Adrenal gland (tissue), 19 donors: ENCODE measurements at places on chromosomes 6 and 20. TPM values are rescaled to one million over a fixed set of nuclear protein-coding genes. Genes with fewer than 3 reads are reported as not detected.
A peak's percentile ranks its signal among the peaks of the same experiment; 100 is the strongest.

The MYO6 gene
- total RNA-seq, result 20.8 TPM

The ADIG gene
- not detected for total RNA-seq

The GRM1 gene
- 0.06 TPM for total RNA-seq

The SLC2A10 gene
- total RNA-seq, result 8.5 TPM

The HLA-DOB gene
- total RNA-seq, result not detected

The DEFB113 gene
- total RNA-seq, result not detected

The PCK1 gene
- total RNA-seq, result 0.06 TPM

The DLK2 gene
- not detected for total RNA-seq

The RFX6 gene
- total RNA-seq, result 0.27 TPM

The SLC35D3 gene
- total RNA-seq, result 2.2 TPM

DNA sequence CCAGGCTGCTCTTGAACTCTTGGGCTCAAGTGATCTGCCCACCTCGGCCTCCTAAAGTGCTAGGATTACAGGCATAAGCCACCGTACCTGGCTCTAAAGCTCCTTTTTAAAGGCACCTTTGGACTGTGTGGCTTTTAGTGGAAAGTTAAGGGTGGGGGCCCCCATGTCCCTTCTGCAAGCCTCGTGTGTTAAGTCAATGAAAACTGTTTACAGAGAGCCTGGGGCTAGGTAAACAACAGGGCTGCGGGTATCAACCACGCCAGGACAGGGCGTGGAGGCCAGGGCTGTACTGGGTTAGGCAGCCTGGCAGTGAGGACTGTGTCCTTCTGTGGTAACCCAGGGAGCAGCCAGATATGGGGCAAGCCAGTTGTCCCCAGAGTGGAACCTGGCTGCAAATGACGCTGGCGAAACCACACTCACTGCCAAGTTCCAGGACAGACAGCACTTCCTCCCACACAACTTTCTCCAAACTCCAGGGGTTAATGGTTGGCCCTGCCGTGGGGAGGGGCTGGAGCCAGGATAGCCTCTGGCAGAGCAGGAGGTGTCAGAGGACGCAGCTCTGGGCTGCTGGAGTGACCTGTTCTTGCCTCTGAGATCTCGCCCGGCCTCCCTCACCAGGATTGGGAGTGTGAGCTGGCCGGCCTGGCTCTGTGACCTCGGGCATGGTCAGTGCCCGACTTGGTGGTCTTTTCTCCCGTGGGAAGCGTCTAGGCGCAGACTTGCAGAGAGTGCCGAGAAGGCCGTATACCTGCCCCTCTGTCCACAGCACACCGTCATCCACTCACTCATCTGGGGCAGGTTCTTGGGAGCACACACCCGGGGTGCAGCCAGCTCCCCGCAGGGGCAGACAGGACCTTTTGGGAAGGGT lies 3.2 kb downstream of the SLC17A9 start:
- no peak for DNase-seq

- no peak for DNase-seq
These were observed 132.5 kb upstream of the FOXA2 start for GRCh38 chr20:22716821-22717351.

DNA sequence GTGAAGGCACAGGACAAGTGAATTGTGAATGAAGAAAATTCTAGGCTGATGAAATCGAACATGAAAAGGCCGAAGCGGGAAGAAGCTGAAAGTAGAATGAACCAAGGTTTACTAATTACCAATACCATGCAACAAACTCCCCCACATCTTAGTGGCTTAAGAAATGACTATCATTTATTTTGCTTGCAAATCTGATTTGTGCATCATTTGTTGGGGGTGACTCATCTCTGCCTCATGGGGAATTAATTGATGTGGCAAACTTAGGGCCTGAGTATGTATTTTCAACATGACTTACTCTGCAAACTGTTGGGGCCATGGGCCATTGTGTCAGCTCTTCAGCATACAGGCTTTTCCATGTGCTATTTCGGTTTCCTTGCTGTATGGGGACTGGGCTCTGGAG lies 26.8 kb downstream of the PPP1R14C start:
- DNase-seq, result no peak

- no peak for DNase-seq
These were observed 296.6 kb upstream of the MANEA start for GRCh38 chr6:95280686-95281273.

- DNase-seq, result no peak
These were observed 54.4 kb upstream of the RNF182 start for GRCh38 chr6:13870214-13870830.

- no peak for DNase-seq
These were observed 8.9 kb upstream of the FITM2 start for GRCh38 chr20:44319839-44320422.

GRCh38 chr6:10874207-10874606 lies 7.6 kb downstream of the GCM2 start:
- DNase-seq, result no peak

DNA sequence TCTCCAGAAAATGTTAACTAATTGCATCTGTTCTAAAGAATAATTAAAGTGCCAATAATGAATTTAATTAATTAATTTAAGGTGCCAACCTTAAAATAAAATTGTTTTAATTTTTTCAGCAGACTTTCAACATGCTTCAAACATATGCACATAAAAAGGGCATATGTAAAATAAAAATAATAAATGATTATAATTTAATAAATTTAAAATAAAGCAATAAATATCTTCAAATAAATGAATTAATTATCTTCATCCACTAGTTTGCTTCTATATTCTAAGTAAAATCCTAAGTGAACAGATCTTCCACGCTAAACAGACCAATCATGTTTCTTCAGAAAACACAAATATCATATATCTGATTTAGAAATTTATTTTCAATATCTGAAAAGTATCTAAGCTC lies 119.2 kb downstream of the HIVEP2 start:
- DNase-seq, result no peak

DNA sequence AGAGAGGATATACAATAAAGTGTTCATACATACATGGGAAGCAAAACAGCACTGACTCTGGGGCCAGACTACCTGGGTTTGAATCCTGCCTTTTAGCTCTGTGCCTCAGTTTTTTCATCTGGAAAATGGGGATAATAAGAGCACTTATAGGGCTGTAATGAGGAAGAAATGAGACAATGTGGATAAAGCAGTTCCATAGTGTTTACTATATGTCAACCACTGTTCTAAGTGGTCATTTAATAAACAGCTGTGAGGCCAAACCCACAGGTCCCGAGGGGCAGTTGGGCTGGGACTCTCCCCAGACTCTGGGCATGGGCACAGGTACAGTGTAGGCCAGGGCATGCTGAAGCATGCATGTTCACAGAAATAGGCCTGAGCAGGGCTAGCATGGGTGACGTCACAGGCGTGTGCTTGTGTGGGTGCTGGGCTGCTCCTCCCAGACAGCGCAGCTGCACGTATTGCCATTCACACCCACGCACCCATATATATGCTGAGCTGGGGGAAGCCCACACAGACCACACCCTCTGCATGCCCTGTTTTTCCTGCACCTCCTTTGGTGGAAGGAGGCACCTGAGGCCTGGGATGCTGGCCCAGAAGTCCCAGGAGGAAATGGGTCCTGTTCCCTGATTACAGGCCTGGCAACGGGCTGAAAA lies 3.5 kb upstream of the PLCG1 start:
- no peak for DNase-seq

DNA sequence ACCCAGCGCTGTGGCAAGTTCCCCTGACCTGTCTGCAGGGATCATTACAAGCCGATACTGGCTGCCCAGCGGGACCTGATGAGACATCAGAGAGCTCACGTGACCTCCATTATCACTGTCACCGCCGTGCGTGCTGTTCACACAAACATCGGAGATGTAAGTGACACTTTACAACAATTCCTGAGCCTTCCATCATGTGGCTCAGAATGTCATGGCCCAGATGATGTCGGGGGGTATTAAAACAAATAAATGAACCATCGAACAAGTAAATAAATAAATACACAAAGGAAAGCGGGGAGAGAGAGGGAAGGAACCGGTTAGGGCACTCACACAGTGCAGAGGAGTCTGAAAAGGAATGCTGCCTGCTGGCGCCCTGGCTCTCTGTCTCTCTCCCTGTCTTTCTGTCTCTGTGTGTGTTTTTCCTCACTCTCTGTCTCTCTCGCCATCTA lies 195.1 kb downstream of the BMP7 start:
- DNase-seq, result no peak

DNA sequence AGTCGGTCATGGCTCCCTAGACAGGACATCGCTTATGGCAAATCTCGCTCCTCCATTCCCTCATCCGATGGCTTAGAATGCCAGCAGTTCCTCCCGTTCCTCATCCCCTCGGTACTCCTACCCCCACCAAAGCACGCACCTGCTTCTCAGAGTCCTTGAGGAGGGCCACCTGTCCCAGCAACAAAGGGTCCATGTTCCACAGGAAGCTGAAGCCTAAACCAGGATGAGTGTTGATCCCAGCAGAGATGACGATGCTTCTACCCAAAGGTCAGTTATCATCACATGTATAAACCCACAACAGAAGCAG lies 111.2 kb downstream of the THBS2 start:
- DNase-seq, result no peak

GRCh38 chr6:37177077-37177934 lies 7.4 kb downstream of the PIM1 start:
- DNase-seq, result no peak

GRCh38 chr6:36608788-36609563 lies 14.8 kb downstream of the SRSF3 start:
- no peak for DNase-seq

GRCh38 chr6:157488716-157489118 lies 107.7 kb downstream of the ZDHHC14 start:
- no peak for DNase-seq

DNA sequence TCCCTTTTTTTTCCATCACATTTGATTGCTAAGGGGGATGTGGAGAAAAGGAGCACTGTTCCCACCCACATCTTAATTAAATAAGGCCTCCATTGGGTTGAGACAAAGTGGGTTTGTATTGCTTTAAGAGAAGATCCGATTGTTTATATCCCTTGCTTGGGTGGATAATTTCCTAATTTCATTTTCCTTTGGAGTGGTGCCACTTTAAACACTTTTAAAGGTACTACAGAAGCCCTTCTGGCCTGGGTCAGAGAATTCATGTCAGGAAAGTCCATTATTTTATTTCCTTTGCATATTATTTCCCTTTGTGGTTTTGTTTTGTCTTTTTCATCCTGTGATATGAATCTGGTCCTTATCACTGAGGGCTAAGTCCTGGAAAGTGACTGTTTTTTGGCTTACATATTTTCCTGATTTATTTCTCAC lies 56.9 kb downstream of the PHACTR2 start:
- DNase-seq, result no peak

DNA sequence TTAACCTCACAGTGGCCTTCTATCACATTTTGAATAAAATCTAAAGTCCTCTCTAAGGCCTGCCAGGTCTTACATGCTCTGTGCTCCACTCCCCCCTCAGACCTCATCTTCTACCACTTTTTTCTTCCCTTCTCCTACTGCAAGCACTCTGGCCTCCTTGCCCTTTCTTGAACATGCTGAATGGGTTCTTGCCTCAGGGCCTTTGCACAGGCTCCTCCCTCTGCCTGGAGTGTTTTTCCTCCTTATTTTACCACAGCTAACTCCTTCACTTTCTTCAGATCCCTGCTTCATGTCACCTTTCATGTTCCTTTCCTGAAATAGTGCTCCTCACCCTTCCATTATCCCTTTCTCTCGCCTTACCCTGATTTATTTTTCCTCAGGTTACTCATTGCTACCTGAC lies 97.9 kb upstream of the FOXP4 start:
- no peak for DNase-seq

DNA sequence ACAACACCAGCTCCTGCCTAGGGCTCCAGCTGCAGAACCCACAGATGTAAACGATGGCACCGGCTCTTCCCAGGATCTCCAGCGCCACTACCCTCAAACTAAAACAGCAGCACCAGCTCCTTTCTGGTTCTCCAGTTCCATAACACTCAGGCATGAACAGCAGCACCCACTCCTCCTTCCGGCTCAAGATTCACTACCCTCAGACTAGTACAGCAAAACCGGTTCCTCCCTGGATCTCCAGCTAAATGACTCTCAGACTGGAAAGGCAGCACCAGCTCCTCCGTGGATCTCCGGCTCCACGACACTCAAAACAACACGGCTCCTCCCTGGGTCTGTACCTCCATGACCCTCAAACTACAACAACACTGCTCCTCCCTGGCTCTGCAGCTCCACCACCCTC lies 325.0 kb downstream of the PREX1 start:
- no peak for DNase-seq

GRCh38 chr6:16319813-16320532 lies 81.6 kb downstream of the GMPR start:
- DNase-seq, result peak; percentile 95

- DNase-seq, result no peak
These were observed 59.4 kb downstream of the TNFRSF21 start for GRCh38 chr6:47250302-47250701.

DNA sequence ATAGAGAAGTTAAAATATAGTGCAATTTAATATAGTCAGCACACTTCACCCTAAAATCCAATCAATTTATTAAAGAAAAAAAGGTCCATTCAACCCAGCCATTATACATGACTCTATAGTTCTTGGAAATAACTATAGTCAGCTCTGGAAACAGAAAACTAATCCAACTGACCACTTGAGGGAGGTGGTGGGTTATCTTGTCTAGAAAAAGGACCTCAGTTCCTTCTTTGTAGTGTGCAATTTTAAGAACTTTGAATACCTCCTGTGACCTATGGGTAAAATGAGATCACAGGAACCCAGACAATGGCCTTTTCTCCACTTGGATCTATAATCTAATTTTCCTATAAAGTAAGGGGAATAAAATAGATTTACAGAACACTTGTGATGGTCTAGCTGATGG lies 163.6 kb upstream of the CENPW start:
- no peak for DNase-seq

DNA sequence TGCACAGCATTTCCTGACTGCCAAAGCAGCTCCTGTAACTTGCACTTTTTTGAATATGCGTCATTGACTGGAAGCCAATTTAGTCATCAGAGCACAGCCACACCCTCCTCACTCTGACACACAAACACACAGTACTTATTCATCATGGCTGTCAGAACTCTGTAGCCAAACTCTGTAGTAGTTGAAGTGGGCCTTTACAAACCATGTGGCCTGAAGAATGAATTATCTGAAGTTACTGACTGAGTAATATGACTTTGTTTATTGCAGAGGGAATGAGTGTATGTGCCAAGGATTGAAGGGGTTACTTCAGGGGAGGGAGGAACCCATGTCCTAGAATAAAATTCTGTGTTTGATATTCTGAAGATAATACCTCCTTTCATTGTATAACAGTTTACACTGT lies 102.7 kb downstream of the FIG4 start:
- DNase-seq, result peak; percentile 80

GRCh38 chr6:111899531-111899930 lies 26.3 kb upstream of the FYN start:
- no peak for DNase-seq

DNA sequence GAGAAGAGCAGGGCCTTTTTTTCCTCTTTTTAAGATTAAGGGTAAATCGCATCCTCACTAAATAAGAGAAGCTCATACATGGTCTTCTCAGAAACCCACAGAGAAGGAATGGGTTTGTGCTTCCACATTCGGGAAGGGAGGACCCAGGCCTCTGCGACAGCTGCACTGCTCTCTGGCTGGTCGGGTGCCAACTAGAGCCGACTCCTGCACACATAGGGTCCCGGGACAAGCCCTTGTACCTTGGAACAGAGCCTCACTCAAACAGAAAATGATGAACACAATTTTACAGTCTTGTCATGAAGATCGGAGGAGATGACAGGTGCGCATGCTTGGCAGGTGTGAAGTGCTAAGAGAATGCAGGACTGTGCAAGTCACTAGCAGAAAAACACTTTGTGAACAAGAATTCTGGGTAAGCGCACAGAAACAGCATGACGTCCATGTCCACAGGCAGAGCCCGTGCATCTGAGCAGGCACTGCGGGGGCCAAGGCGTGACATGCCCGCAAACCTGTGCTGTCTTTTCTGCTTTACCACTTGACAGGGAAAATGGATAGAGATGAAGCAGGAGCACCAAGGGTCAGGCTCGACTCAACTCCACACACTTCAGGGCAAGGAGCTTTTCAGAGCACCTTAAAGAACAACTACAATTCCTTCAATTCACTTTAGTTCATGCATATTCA lies 101.0 kb upstream of the MPC1 start:
- no peak for DNase-seq
